ENCODE measurements at places on chromosomes 5 and 9.

GRCh38 chr5:177602458-177602830 is 2.5 kb downstream of the B4GALT7 start:
- no peak for DNase-seq

DNA sequence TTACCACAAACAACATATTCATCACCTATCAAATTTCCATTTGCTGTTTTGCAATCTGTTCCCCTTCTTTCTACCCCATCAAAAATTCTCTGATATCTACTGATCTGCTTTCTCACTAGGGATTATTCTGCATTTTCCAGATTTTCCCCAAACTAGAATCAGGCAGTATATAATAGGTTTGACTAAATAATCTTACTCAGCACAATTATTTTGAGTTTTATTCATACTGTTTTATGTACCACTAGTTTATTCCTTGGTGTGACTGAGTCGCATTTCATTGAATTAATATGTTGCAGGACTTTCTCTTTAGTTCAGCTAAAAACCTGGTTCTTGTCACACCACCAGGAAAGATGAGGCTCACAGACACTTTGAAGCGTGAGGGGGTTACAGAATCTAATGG is 131.4 kb downstream of the CYLC2 start:
- no peak for DNase-seq

- peak; percentile 40 for DNase-seq
These were observed 1.1 kb upstream of the NOTCH1 start for GRCh38 chr9:136546697-136547501.

GRCh38 chr9:122206118-122207046 is 22.4 kb downstream of the LHX6 start:
- DNase-seq: no peak

GRCh38 chr5:150511578-150512367 is 3.8 kb downstream of the NDST1 start:
- no peak for DNase-seq

GRCh38 chr5:151565971-151566370 is 25.2 kb downstream of the FAT2 start:
- no peak for DNase-seq

- DNase-seq: peak; percentile 55
These were observed 621 bp downstream of the SEC16A start for GRCh38 chr9:136482046-136482792.

- no peak for DNase-seq
These were observed 317.2 kb upstream of the ACO1 start for GRCh38 chr9:32067261-32067660.

DNA sequence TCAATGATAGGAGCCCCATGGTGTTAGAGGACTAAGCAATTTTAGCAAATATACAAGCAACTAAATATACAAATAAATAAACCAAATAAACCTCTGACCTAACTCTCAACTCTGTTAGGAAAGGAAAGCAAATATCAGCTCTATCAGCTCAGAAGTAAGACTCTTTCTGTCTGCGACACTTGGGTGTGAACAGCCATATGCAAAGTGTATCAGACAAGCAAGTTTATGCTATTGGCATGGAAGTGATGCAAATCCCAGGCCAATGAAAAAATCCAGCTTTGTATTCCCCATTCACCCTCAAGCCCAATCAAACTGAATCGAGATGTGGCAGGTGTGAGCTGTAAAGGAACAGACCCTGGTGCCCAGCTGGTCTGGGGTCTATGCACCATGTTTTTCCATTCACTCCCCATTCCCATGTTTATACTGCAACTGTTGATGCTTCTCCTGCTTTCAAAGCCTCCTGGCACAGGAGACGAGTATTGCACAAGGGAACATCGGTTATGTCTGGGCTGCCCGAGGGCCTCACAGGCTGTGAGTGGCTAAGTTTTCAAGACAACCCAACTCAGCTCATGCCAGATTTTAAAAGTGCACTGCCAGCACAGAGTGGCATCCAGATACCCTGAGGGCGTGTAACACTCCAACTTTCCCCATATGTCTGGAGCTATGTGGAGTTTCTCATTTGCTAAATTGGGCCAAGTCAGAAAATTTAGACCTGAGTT is 73.1 kb downstream of the FEM1C start:
- DNase-seq: no peak

DNA sequence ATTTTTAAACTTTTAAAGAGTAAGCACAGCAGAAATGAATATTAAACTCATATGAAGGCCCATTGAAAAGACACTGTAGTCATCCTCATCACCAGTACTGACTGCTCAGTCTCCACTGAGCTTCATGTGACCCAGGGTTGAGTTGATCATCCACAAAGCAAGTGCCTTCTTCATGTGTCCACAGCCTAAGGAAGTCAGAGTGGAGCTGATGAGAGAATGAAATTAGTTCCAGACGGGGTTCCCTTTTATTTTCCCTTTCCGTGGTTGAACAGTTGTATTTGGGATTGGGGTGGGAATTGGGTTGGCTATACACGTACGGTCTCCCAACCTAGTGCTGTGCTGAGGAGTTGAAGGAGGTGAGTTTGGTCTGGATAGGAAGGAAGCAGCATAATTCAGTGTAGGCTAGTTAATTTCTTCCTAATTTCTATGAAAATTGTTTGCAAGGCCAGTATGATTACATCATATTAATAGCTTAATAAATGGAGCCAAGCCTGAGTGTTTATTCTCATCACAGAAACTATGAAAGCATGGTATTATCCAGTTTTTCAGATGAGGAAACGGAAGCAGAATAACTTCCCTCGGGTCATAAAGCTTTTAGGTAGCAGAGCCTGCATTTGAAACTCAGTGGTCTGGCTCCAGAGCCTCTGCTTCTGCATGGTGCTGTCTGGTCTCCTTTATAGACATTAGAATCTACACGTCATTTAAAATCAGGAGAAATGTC is 103.9 kb upstream of the DMRT1 start:
- DNase-seq: no peak

GRCh38 chr5:137753691-137754187 is 424 bp downstream of the HNRNPA0 start:
- no peak for DNase-seq

DNA sequence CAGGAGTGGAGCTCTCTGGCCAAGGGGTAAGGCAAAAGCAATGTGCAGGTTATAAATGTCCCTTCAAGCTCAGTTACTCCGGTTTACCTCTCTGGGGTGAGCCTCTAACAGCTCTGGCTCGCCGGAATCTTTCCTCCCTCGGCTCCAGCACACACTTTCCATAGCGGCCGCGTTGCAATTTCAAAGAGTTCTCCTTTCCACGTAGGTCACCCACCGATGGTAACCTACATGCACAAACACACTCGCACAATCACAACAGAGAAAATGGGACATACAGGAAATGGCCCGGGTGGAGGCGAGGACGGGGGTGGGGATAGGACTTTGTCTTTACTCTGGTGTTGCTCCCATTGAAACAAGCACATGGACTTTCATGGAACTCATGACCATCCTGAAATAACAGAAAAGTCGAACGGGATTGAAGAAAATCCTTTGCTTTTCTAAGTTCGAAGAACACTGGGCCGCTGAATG is 1.2 kb downstream of the LHFPL2 start:
- DNase-seq: no peak

GRCh38 chr9:5510989-5511388 is 658 bp downstream of the PDCD1LG2 start:
- no peak for DNase-seq

- no peak for DNase-seq
These were observed 452.0 kb upstream of the ZNF608 start for GRCh38 chr5:125198270-125198974.

GRCh38 chr9:18127499-18127875 is 346.5 kb upstream of the ADAMTSL1 start:
- no peak for DNase-seq

- no peak for DNase-seq
These were observed 199.1 kb upstream of the OR13F1 start for GRCh38 chr9:104304925-104305324.

DNA sequence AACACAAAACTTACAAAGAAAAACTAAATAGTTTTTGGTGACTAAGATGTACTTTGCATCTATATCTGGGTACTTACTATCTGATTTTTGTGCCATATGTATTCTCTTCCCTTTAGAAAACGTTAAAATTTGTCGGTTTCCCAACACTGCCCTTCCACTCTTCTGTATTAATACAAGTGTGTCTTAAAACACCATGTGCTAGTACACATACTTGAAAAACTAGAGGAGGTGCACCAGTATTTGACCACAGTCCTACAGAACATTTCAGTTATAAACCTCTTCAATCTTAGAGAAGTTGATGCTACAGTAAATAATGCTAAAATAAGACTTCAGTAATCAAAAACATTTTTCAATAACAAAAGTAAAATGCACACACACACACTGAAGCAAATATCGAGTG is 251.2 kb downstream of the EFNA5 start:
- no peak for DNase-seq

- no peak for DNase-seq
These were observed 103.3 kb downstream of the SVEP1 start for GRCh38 chr9:110476251-110476650.

GRCh38 chr9:108134486-108135128 is 645.0 kb upstream of the KLF4 start:
- no peak for DNase-seq

DNA sequence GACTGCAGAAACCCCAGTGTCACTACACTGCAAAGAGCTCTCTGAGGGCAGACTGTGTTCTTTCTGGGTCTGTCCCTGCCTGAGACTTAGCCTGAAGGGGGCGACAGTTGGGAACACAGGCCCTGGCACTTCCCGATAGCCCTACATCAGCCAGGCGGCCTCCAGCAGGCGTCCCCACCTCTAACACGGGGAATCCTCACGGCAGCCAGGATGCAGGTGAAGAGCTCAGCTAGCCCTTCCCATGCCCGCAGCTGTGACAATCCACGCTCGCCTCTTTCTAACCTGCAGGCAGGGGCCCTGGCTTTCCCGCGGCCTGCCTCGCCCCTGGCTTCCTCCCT is 5.9 kb downstream of the MED22 start:
- DNase-seq: no peak

DNA sequence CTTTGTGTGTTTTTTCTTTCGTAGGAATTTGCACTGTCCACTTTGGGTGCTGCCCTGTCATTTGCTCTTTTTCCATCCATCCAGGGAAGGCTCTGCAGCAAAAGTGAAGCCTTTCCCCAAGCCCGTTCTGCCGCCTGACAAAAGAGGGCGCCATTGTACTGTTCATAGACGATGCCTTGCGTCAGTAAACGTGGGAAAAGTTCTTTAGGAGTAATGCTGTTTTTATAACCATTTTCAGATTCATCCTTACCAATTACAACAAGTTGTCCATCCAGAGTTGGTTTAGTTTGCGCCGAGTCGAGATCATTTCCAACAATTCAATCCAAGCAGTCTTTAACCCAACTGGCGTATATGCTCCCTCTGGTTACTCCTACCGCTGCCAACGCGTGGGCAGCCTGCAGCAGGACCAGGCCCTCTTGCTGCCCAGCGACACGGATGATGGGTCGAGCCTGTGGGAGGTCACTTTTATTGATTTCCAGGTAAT is 34.3 kb upstream of the RPS23 start:
- DNase-seq: no peak

- no peak for DNase-seq
These were observed 216.0 kb upstream of the PUM3 start for GRCh38 chr9:3059781-3060468.

DNA sequence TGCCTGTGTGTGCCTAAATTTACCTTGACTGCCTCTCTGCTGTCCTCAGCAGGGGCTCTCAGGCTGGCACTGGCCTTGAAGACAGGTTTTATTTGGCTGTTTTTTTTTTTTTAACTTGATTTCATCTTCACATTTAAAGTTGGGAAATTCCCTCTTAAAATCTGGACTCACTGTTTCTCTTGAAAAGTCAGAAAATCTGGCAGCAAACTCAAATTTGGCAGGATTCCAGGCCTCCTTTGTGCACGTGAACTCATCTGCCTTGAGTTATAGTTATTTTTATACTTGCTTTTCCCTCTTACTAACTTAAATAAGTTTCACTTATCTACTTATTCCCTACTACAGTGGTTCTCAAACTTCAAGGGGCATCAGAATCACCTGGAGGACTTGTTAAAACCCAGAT is 118.4 kb upstream of the MAP3K1 start:
- DNase-seq: peak; percentile 16

DNA sequence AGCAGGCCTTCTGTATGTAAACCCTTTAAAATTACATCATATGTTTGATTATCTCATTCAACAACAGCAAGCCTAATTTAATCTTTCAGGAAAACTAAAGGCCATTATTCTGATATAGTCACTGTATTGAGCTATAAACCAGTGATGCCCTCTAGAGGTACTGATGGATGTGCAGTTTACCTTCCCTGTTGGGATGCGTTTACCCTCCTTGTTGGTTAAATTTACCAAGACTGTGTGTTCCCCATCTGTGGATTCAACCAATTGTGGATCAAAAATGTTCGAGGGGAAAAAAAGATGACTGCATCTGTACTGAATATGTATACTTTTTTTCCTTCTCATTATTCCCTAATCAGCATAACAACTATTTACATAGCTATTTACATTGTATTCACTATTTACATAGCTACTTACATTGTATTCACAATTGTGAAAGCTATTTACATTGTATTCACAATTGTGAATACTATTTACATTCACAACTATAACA is 3.7 kb upstream of the BAAT start:
- no peak for DNase-seq

DNA sequence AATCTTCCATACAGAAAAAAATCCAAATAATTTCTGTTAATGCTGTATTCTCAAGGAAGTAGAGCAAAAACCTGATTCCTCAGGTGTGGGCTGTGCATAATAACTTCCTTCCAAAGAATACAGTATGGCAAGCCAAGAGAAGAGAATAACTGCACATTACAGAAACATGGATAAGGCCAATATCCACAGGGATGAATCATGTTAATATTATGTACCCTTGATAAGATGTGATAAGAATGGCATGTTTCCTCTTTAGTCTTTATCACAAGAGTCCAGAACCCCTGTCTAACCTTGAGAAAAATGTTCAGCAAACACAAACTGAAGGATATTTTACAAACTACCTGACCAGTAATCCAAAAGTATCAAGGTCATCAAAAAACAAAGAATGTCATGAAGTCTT is 795.8 kb downstream of the SEMA5A start:
- no peak for DNase-seq

GRCh38 chr5:83589786-83590185 is 118.2 kb downstream of the VCAN start:
- no peak for DNase-seq

- no peak for DNase-seq
These were observed 349.1 kb downstream of the TMEM232 start for GRCh38 chr5:110377361-110377760.

DNA sequence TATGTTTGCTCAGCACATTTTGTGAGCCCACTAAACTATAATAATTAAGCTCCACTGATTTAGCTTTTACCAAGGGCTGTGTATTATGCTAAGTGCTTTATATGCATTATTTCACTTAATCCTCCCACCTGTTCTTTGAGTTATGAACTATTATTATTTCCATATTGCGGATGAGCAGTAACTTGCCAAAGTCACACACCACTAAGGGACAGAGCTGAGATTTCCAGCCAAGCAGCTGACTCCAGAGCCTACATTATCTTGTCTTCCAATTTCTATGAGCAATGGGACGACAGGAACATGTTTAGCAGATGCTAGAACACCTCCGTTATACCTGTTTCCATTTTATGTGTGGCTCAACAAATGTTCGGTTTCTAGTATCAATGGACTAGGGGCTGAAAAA is 237.5 kb upstream of the PANK3 start:
- DNase-seq: no peak

Measured in CD8-positive, alpha-beta T cell (primary cell).